H1 (cell line): ENCODE measurements at places on chromosomes 3 and 15.

GRCh38 chr3:45480218-45480617 lies 91.8 kb downstream of the LARS2 start:
- H3K4me1 ChIP-seq, result no peaks in the 10 kb centered on the region
- peaks cover 16% of the 10 kb centered on the region for H3K36me3 ChIP-seq
- no peak overlapping the region for H3K27ac ChIP-seq
- no peaks in the 10 kb centered on the region for H3K27me3 ChIP-seq
- no peak for DNase-seq
- H3K4me3 ChIP-seq, result no peak overlapping the region

GRCh38 chr3:29274667-29275066 lies 6.2 kb upstream of the RBMS3 start:
- no peaks in the 10 kb centered on the region for H3K36me3 ChIP-seq
- no peak overlapping the region for H3K4me3 ChIP-seq
- DNase-seq, result no peak
- H3K27me3 ChIP-seq, result no peaks in the 10 kb centered on the region
- no peak overlapping the region for H3K27ac ChIP-seq

GRCh38 chr15:66941108-66941711 lies 124.2 kb upstream of the SMAD3 start:
- no peak for DNase-seq
- no peaks in the 10 kb centered on the region for H3K36me3 ChIP-seq
- no peak overlapping the region for H3K27ac ChIP-seq
- H3K4me3 ChIP-seq, result no peak overlapping the region
- no peaks in the 10 kb centered on the region for H3K27me3 ChIP-seq

DNA sequence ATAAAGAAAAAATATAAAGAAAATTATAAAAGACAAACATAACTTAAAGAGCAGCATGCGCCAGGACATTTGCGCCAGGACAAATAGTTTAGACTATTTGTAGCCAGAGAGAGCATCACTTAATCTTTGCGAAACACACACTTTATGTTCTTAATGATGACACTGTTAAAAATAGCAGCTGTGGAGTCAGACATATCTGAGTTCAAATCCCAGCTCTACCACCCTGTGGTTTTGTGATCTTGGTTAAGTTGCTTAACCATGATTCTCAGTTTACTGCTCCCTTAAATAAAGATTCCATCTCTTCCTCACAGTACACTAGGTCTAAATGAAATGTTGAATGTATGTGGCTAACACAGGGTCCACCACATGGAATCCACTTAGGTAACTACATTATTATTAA lies 31.4 kb downstream of the KCNMB2 start:
- no peaks in the 10 kb centered on the region for H3K36me3 ChIP-seq
- no peak overlapping the region for H3K4me3 ChIP-seq
- no peaks in the 10 kb centered on the region for H3K27me3 ChIP-seq
- no peak for DNase-seq
- no peak overlapping the region for H3K27ac ChIP-seq

- DNase-seq, result no peak
- H3K27ac ChIP-seq, result no peak overlapping the region
- H3K4me3 ChIP-seq, result no peak overlapping the region
- no peaks in the 10 kb centered on the region for H3K36me3 ChIP-seq
These were observed 29.4 kb upstream of the KLHL6 start for GRCh38 chr3:183584914-183585280.

DNA sequence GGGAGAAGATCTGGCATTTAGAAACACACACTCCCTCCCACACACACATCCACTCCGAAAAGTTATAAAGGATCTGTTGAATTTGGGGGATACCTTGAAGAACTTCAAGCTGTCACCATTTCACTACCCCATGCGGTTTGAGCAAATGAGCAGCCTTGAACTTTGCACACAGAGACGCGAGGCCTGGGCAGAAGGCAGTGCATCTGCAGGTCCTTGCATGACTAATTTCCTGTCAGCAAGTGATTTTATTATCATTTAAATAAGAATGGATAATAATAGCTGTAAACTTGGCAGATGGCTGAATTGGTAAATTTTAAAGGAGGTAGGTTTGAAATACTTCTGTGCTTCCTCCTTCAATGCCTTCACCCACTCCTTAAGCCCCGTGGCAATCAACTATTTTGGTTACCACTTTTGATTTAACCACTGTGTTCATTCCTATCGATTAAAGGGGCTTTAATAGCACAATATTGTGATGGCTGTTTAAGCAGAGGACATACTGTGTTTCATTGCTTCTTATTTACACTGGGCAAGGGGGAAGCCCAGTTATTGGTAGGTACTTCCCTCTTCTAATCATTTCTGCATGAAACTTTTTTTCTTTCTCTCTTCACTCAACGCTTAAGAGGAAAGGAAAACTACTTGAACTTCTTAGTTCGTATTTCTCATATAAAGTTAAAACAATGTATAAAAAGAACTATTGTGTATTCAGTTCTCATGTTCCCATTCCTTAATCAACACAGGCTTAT lies 108.1 kb downstream of the ROBO2 start:
- peak; percentile 13 for DNase-seq
- H3K4me1 ChIP-seq, result peaks cover 18% of the 10 kb centered on the region
- no peak overlapping the region for H3K27ac ChIP-seq
- no peaks in the 10 kb centered on the region for H3K27me3 ChIP-seq
- H3K4me3 ChIP-seq, result no peak overlapping the region

DNA sequence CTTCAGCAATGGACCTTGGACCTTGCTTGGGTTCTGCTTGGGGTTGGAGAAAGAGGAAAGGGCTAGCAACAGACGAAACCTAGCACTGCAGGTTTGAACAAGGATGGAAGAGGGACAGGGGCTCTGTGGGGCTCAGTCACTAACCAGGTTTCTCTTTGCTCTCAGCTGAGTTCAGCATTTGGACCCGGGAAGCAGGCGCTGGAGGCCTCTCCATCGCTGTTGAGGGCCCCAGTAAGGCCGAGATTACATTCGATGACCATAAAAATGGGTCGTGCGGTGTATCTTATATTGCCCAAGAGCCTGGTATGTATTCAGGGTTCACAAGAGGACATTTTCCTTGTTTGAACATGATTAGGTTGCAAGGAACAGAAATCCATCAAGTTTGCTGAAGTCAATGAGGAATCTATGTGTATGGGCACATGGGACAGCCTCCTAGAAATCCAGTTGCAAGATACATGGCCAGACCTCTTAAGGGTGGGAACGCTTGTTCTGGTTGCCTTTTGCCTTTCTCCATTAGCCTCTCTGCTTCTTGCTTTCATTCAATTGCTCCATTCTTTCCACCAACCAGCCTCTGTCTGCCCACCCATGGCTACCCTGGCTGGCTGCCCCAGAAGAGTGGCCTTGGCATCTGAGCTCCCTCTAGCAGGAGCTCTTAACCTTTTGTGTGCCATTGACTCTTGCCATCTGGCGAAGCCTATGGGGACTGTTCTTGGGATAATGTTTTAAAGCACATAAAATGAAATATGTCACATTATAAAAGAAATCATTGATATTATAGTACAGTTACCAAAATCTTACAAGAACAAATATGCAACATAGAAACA lies 55.9 kb downstream of the DNASE1L3 start:
- no peak for DNase-seq
- no peak overlapping the region for H3K4me3 ChIP-seq
- H3K27me3 ChIP-seq, result no peaks in the 10 kb centered on the region
- H3K4me1 ChIP-seq, result no peaks in the 10 kb centered on the region

DNA sequence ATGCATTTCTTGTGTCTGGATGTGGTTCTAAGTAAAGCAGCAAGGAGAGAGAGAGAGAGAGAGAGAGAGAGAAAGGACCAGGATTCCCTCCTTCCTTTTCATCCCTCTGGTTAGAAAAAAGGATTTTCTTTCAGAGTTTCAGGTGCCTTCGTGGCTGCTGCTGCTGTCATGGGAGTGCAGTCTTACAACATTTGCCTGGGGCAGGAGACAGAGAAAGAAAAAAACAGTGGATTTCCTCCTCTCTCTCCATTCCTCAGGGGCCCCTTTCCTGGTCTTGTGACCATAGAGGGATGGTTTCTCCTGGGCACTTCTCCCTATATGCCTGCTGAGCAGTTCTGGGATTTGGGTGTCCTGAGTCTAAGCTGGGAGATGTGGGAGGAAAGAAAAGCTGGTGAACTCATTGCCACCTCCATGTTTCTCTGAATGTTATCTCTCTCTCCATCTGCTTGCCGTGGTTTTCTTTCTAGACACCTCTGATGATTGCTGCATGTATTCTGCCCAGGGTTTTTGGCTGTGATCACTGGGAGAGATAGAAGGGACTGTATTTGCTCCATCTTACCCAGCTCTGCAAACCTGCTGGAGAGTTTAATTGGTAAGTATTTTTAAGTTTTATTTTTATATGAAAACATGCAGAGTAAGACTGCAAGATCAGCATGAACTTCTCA lies 142.4 kb upstream of the RGMA start:
- no peaks in the 10 kb centered on the region for H3K36me3 ChIP-seq
- no peak for DNase-seq
- no peak overlapping the region for H3K27ac ChIP-seq
- H3K27me3 ChIP-seq, result no peaks in the 10 kb centered on the region
- no peaks in the 10 kb centered on the region for H3K4me1 ChIP-seq

- H3K4me3 ChIP-seq, result no peak overlapping the region
- H3K27me3 ChIP-seq, result no peaks in the 10 kb centered on the region
- no peaks in the 10 kb centered on the region for H3K36me3 ChIP-seq
- no peak for DNase-seq
These were observed 9.4 kb downstream of the TBC1D23 start for GRCh38 chr3:100270215-100270583.

DNA sequence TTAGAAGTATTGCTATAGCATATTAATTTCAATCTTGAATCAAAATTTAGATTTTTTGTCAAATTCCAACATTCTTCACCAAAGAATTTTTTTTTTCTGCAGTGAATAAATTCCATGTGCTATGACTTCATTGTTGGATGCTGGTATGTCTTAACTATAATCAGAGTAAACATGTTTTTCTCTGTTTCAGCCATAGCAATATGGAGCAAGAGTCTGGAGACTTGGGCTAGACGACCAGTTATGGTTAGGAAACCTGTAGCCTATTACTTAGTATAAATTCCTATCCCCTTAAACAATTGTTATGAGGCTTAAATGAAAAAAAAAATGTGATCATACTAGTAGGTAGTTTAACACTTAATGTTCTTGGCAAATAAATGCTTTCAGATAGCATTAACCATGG lies 431.9 kb upstream of the FRG2C start:
- no peaks in the 10 kb centered on the region for H3K27me3 ChIP-seq
- no peaks in the 10 kb centered on the region for H3K36me3 ChIP-seq
- no peaks in the 10 kb centered on the region for H3K4me1 ChIP-seq

GRCh38 chr15:69340243-69340900 lies 41.7 kb downstream of the PAQR5 start:
- no peak overlapping the region for H3K27ac ChIP-seq
- peaks cover 11% of the 10 kb centered on the region for H3K4me1 ChIP-seq
- no peak overlapping the region for H3K4me3 ChIP-seq

DNA sequence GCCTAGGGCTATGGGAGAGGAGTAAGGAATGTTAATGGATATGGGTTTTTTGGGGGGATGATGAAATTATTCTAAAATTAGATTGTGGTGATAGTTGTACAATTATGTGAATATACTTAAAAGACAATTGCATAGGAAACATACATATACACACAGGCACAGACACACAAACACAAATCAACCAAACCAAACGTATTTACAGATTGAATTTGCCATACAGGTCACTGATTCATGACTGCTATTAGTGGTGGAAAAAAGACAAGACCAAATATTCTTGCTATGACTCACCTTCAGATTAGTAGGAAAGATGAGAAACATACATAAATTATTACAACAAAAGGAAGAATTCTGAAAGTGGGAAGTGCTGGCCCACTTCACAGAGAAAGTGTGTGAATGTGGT lies 85.3 kb downstream of the C3orf38 start:
- no peak for DNase-seq
- no peak overlapping the region for H3K4me3 ChIP-seq
- no peaks in the 10 kb centered on the region for H3K27me3 ChIP-seq
- H3K27ac ChIP-seq, result no peak overlapping the region

GRCh38 chr3:125145751-125146475 lies 66.6 kb downstream of the SLC12A8 start:
- no peaks in the 10 kb centered on the region for H3K36me3 ChIP-seq
- peaks cover 5% of the 10 kb centered on the region; the same call in 1 of the 2 replicates for H3K27me3 ChIP-seq
- DNase-seq, result no peak
- peaks cover 31% of the 10 kb centered on the region for H3K4me1 ChIP-seq

DNA sequence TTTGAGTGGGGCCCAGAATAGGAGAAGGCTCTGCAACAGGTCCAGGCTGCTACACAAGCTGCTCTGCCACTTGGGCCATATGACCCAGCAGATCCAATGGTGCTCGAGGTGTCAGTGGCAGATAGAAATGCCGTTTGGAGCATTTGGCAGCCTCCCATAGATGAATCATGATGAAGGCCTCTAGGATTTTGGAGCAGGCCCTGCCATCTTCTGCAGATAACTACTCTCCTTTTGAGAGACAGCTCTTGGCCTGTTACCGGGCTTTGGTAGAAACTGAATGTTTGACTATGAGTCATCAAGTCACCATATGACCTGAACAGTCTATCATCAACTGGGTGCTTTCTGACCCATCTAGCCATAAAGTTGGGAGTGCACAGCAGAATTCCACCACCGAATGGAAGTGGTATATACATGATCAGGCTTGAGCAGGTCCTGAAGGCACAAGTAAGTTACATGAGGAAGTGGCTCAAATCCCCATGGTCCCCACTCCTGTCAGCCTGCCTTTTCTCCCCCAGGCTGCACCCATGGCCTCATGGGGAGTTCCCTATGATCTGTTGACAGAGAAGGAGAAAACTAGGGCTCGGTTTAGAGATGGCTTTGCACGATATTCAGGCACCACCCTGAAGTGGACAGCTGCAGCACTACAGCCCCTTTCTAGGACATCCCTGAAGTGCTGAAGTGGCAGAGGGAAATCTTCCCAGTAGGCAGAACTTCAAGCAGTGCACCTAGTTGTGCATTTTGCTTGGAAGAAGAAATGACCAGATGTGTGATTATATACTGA lies 971.4 kb downstream of the MCTP2 start:
- no peak overlapping the region for H3K4me3 ChIP-seq
- no peaks in the 10 kb centered on the region for H3K27me3 ChIP-seq
- H3K4me1 ChIP-seq, result no peaks in the 10 kb centered on the region
- no peaks in the 10 kb centered on the region for H3K36me3 ChIP-seq
- no peak overlapping the region for H3K27ac ChIP-seq

- peaks cover 16% of the 10 kb centered on the region for H3K4me1 ChIP-seq
- no peaks in the 10 kb centered on the region for H3K27me3 ChIP-seq
- H3K4me3 ChIP-seq, result no peak overlapping the region
- no peak for DNase-seq
- no peak overlapping the region for H3K27ac ChIP-seq
- H3K36me3 ChIP-seq, result no peaks in the 10 kb centered on the region
These were observed 18.2 kb downstream of the TBC1D2B start for GRCh38 chr15:78059110-78059839.

DNA sequence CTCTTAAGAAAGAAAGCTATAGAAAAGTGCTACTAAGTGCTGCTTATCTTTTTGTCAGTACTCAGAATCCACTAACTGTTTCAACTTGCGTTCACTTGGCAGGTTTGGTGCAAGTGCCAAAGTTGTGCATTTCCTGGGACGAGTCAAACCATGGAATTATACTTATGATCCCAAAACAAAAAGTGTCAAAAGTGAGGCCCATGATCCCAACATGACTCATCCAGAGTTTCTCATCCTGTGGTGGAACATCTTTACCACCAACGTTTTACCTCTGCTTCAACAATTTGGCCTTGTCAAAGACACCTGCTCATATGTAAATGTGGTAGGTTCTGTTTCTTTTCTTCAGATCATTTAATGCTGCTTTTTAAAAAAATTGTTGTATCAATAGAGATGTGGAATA lies 32.6 kb downstream of the GYG1 start:
- no peak overlapping the region for H3K4me3 ChIP-seq
- no peaks in the 10 kb centered on the region; the same call in 1 of the 2 replicates for H3K36me3 ChIP-seq
- no peak overlapping the region for H3K27ac ChIP-seq

GRCh38 chr3:184582646-184583577 lies 21.3 kb downstream of the EPHB3 start:
- peaks cover 58% of the 10 kb centered on the region for H3K27me3 ChIP-seq
- DNase-seq, result peak; percentile 72
- H3K36me3 ChIP-seq, result no peaks in the 10 kb centered on the region
- H3K27ac ChIP-seq, result no peak overlapping the region
- peak overlapping the region; percentile 52 for H3K4me3 ChIP-seq
